ENCODE measurements at places on chromosomes 3 and 15.

- DNase-seq, result no peak
Observed at GRCh38 chr3:41434781-41435180, 235.5 kb downstream of the CTNNB1 start.

DNA sequence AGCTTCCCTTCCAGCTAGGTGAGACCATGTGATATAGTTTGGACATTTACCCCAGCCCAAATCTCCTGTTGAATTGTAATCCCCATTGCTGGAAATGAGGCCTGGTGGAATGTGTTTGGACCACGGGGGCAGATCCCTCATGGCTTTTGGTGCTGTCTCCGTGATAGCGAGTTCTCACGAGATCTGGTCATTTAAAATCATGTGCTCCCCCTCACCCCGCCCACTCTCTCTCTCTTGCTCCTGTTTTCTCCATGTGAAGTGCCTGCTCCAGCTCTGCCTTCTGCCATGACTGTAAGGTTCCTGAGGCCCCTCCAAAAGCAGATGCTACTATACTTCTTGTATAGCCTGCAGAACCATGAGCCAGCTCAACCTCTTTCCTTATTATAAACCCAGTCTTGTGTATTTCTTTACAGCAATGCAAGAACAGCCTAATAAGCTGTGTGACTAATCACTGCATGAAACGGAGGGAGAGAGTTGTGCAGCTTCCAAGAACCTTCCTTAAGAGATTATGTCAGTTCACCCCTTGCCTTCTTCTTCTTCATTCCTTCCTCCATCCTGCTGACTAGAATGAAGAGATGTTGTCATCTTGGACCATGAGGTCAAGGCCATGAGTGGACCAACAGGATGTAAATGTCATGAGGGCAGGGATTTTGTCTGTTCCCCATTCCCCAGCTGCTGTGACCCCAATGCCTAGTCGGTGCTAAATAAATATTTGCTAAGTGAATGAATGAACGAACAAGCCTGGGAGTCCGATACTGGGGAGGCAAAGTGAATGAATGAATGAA lies 91.0 kb downstream of the CPN2 start:
- no peak for DNase-seq

GRCh38 chr15:72078887-72079286 lies 39.1 kb downstream of the MYO9A start:
- no peak for DNase-seq

GRCh38 chr3:196388956-196389355 lies 43.3 kb downstream of the UBXN7 start:
- DNase-seq, result no peak

GRCh38 chr3:118793176-118793575 lies 241.5 kb downstream of the IGSF11 start:
- DNase-seq, result no peak
